ENCODE measurements at places on chromosomes 13 and 19.

GRCh38 chr19:35408284-35409171, 37.7 kb downstream of the GPR42 start:
- no peak for DNase-seq

DNA sequence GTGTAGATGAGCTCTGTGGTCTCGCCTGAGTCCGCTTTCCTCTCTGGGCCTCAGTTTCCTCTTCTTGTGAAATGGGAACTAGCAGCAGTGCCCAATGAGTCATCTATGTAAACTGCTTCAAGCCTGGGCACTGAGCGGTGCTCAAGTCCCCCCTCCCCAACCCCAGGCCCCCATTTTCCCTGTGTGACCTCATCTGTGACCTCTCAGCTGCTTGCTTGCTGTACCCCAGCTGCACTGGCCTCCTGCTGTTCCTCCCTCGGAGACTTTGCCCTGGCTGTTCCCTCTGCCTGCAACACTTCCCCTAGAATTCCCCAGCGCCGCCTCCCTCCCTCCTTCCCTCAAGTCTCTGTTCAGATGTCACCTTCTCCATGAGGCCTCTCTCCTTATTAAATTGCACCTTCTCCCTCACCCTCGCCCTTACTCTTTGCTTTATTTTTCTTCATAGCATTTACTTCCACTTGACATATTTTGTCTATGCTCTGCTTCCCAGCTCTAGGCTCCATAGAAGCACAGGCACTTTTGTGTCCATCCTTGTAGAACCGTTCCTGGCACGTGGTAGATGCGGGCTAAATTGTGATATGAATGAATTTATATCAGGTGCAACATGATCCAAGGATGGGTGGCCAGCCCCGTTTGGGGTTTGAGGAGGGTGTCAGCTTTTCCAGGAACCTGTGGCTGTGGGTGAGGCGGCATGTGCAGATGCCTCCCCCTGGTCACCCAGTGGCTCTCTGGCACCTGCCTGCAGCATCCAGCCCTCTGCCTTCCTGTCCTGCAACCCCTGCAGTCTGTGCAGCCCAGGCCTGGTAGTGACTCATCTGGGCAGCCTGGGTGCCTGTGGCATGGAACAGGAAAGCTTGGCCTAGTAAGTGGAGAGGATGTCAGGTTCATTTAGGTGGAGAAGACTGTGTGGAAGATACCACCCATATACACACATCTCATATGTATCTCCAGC, 26.3 kb downstream of the SIPA1L3 start:
- peak; percentile 68 for DNase-seq

- no peak for DNase-seq
Measured at GRCh38 chr19:45407091-45407375, 589 bp downstream of the POLR1G start.

DNA sequence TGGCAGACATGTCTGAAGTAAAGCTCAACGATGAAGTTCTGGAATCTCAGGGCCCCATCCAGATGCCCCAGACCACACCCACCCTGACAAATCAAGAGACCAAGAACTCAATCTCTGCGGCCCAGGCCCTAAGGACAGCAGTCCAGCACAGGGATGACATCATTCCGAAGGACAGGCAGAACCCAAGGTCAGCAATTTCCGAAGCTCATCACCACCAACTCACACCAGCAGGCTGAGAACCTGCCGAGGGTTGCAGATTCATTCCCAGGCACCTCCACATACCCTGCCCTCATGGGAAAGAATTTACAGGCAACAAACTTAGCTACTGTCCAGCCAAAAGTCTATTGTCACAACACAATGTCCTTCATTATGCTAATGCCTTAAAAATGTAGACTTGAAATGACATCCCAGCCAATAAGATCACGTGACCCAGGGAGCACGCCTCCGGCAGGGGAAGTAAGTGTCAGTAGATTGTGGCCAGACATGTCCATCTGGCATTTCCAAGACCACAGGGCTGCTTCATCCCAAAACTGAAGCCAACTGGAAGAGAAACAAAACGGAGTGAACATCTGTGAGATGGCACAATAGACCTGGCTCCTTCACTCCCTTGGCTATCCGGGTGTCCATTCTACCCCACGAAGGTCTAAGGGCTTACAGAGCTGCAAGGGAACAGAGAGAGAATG, 98.8 kb downstream of the CRYL1 start:
- DNase-seq, result peak; percentile 12

GRCh38 chr13:78045916-78046315, 127.3 kb upstream of the EDNRB start:
- no peak for DNase-seq

DNA sequence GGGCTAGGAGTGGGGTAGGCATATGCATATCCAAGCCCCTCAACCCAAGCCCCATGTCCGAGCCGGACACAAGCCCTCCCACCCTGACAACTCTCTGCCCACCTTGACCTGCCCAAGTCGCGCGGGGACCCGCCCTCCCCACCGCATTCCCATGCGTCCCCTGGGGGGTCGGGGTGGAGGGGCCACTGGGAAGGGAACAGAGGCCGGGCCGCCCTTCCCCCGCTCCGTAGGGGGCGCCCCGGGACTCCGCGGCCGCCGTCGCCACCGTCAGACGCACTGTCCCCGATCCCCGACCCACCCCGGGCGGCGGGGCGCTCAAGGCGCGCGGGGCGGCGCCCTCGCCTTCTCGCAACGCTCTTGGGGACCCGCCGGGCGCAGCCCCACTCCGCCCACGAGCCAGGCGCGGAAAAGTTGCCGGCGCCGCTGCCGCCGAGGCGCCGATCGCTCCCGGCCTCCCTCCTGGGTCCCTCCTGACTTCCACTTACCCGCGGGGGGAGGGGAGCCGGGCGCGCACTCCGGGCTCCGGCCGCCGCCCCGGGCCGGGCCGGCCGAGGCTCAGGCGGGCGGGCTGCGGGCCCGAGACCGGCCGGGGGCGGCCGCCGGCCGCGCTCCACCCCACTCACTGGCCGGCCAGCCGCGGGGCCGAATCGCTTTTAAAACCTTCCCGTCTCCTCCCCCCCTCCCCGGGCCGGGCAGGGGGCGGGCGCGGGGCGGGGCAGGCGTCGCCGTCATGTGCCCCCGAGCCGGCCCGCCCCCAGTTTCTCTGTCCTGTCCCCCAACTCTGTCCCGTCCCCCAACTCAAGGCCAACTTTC, 34.4 kb upstream of the NANOS3 start:
- DNase-seq, result peak; percentile 85

GRCh38 chr19:10237702-10238101, 6.6 kb upstream of the S1PR2 start:
- no peak for DNase-seq

- no peak for DNase-seq
Measured at GRCh38 chr13:21246761-21247452, 70.4 kb downstream of the MRPL57 start.

DNA sequence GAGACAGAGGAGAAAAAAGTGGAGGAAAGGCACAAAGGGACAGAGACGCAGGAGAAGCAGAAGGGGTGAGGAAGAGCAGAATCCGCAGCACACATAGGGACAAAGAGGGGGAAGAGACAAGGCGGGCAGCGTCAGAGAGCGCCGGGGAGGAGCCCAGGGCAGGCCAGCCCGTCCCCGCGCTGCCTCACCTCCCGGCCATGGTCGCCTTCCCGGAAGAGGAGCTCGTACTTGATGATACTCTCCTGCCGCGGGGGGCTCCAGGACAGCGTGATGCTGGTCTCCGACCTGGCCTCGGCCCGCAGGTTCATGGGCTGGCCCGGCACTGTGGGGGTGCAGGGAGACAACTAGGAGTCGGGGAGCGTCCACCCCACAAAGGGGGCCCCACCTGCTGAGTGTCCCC, 100.6 kb downstream of the PTPRS start:
- DNase-seq, result no peak

GRCh38 chr13:46679369-46680120, 117.4 kb downstream of the ESD start:
- peak; percentile 80 for DNase-seq

DNA sequence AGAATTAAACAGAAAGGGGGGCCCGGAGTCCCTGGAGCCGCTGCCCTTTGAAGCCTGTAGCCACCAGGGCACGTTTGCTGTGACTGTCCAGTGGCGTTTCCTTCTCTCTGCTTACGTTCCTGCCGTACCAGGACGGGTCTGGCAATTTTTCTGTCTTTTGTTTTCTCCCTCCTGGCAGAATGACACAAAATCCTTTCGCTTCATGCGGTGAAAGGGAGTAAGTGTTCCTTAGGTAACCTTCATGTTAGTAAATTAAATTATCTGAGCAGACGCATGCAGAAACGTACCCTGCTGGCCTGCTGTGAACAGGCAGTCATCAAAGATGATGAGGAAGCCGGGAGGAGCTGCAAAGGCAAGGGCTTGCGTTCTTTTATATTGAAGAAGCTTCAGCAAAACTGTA, 299.3 kb upstream of the ARGLU1 start:
- no peak for DNase-seq

DNA sequence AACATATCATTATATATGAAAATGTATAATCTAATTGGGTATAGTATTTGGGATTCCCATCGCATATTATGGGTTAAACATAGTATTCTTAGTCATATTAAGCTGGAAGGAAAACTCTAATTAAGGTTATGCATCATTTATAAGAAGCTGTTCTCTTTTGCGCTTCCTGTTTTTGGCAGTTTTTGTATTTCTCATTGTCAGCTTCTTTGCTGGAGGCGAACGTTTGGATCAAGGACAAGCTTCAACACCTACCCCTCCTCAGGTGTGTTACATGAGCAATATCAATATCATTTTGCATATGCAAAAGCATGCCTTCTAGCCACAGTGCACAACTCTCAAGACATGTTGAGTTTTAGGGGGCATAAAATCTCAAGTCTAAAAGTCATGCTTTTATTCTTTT, 439.8 kb downstream of the TDRD3 start:
- no peak for DNase-seq

DNA sequence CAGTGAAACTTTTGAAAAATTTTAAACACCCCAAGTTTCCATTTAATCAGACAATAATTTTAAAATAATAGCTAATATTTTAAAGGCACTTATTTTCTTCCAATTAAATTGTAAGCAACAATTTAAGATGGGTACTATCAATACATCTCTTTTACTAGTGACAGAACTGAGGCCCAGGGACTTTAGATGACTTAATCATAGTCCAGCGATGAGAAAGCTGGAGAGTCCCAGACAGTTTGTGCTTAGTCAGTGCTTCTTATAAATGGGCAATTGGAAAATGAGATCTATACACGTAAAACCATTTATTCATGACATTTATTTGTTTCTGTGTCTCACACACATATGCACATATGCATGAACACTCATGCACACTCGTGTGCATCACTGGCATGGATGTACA, 2063.5 kb downstream of the PCDH9 start:
- DNase-seq, result no peak

- peak; percentile 92 for DNase-seq
Measured at GRCh38 chr13:46553886-46554858, 1.2 kb downstream of the LRCH1 start.

- no peak for DNase-seq
Measured at GRCh38 chr13:92806215-92806614, 420.4 kb upstream of the GPC6 start.

DNA sequence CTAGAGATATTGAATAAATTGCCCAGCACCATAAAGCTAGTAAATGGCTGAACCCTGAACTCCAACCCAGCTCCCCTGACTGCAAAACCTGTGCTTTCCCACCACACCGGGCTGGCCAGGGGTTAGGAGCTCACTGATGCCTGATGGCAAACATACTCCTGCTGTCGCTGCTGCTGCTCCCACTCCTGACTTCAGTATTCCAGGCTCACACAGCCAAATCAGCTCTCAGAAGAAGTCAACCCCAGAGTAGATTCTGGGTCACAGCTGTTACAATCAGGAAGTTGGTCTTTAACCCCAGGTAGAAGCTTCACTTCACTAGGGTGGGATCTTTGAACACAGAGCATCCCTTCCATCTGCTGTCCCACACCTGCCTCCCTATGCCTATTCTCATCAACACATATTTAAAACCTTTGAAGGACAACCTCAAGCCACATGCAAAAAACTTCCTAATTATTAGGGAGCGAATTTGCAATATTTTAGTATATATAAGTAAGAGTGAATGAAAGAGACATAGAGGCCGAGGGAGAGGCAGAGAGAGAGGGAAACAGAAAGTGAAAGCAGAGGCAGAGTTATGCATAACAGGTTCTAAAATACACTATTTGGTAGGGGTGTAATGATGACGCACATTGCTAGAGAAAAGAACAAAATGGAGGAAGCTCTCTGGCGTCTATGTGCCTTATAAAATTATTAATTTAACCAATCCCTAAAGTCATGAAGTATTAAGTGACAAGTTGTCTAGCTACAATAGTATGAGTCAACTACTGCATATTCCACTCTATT, 99.4 kb upstream of the SERP2 start:
- peak; percentile 65 for DNase-seq

- DNase-seq, result no peak
Measured at GRCh38 chr13:106714271-106714982, 146.5 kb upstream of the ARGLU1 start.
